ENCODE measurements at places on chromosomes 4 and X.

- no peaks in the 10 kb centered on the region for H3K27me3 ChIP-seq
- DNase-seq: no peak
- no peaks in the 10 kb centered on the region for H3K4me1 ChIP-seq
- no peak overlapping the region for H3K4me3 ChIP-seq
Measured at GRCh38 chr4:107212565-107212964, 176.5 kb upstream of the DKK2 start.

DNA sequence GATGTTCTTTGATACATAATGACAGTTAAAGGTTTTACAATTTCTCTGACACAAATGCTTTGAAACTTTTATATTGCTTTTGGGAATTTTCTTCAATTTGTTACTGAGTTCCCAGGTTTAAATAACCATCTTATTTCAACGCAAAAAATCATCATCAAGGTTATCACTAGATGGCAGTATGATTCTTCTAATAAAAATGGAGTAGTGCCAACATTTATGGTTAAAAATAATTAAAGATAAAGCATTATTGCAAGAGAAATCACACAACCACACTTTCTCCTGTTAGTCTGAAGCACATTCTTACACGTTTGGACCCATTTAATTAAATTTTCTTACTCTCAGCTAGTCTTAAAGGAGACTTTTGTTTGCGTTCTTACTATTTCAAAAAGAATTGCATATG lies 611.3 kb upstream of the CPXCR1 start:
- H3K4me3 ChIP-seq: no peak overlapping the region
- DNase-seq: no peak
- no peak overlapping the region for H3K27ac ChIP-seq
- H3K4me1 ChIP-seq: no peaks in the 10 kb centered on the region

DNA sequence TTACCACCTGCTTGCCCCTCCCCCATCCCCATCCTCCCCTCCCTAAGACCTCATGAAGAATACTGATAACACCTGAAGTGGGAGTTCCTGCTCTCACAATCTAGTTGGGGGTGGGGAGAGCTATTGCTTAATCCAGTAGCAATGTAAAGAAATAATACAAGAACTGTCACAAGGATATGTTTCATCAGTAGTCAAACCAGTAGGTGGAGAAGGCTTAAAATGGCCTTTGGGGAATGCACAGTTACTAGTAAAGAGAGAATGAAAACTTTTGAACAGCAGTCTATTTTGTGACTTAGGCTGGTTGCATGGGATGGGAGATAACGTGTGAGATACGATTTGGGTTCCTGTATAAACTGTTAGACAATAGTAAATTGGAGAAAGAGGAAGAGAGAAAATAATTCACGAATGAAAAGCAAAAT lies 6.0 kb downstream of the GALNT7 start:
- peaks cover 41% of the 10 kb centered on the region for H3K4me1 ChIP-seq
- H3K4me3 ChIP-seq: no peak overlapping the region
- no peaks in the 10 kb centered on the region for H3K36me3 ChIP-seq

DNA sequence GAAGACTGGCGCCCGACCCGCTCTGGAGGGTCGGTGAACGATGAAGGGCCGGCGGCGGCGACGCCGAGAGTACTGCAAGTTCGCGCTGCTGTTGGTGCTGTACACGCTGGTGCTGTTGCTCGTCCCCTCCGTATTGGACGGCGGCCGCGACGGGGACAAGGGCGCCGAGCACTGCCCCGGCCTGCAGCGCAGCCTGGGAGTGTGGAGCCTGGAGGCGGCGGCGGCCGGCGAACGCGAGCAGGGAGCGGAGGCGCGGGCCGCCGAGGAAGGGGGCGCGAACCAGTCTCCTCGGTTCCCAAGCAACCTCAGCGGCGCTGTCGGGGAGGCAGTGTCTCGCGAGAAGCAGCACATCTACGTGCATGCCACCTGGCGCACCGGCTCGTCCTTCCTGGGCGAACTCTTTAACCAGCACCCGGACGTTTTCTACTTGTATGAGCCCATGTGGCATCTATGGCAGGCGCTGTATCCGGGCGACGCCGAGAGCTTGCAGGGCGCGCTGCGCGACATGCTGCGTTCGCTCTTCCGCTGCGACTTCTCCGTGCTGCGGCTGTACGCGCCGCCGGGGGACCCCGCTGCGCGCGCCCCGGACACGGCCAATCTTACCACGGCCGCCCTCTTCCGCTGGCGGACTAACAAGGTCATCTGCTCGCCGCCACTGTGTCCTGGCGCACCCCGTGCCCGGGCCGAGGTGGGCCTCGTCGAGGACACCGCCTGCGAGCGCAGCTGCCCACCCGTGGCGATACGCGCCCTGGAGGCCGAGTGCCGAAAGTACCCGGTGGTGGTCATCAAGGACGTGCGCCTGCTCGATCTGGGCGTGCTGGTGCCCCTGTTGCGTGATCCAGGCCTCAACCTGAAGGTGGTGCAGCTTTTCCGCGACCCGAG lies 568 bp downstream of the CHST7 start:
- H3K27ac ChIP-seq: no peak overlapping the region
- peak; percentile 75 for DNase-seq
- peaks cover 3% of the 10 kb centered on the region for H3K27me3 ChIP-seq

DNA sequence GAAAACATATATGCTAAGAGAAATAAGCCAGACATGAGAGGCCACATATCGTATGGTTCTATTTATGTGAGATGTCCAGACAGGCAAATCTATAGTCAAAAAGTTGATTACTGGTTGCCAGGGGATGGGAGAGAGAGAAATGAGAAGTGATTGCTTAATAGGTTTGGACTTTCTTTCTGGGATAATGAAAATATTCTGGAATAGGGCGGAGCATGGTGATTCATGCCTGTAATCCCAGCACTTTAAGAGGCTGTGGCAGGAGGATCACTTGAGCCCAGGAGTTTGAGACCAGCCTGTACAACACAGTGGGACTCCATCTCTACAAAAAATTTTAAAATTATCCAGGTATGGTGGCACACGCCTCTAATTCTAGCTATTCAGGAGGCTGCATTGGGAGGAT lies 22.4 kb downstream of the RBM47 start:
- DNase-seq: no peak
- H3K27ac ChIP-seq: no peak overlapping the region
- no peaks in the 10 kb centered on the region for H3K4me1 ChIP-seq
- H3K4me3 ChIP-seq: no peak overlapping the region
- peaks cover 9% of the 10 kb centered on the region for H3K27me3 ChIP-seq
- no peaks in the 10 kb centered on the region for H3K36me3 ChIP-seq

- H3K4me1 ChIP-seq: no peaks in the 10 kb centered on the region
- no peak overlapping the region for H3K4me3 ChIP-seq
- H3K36me3 ChIP-seq: no peaks in the 10 kb centered on the region
Measured at GRCh38 chrX:7362111-7362510, 214.2 kb upstream of the PUDP start.

DNA sequence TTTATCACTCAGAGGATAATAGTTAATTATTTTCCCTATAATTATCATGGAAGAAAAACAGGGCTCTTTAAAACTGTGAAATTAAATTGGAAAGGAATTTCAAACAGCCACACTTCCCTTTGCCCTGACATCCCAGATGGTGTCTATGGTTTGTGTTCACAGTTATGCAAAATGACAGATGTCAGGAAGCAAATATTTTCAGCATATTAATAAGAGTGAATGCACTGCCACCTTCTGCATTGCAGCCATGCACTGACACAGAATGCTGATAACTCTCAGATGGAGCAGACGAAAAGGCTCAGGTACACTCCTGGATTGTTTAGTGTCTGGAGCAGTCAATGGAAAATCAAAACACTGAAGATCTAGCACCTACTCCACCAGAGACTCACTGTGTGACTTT lies 57.6 kb downstream of the RWDD4 start:
- no peak overlapping the region for H3K4me3 ChIP-seq
- H3K4me1 ChIP-seq: no peaks in the 10 kb centered on the region

- H3K36me3 ChIP-seq: peaks cover 45% of the 10 kb centered on the region
- H3K27me3 ChIP-seq: no peaks in the 10 kb centered on the region
- peaks cover 23% of the 10 kb centered on the region for H3K4me1 ChIP-seq
- DNase-seq: peak; percentile 18
- H3K4me3 ChIP-seq: no peak overlapping the region
- peak overlapping the region; percentile 79 for H3K27ac ChIP-seq
Measured at GRCh38 chr4:184668511-184669114, 19.1 kb downstream of the PRIMPOL start.

- no peak overlapping the region for H3K27ac ChIP-seq
- no peak for DNase-seq
- peaks cover 3% of the 10 kb centered on the region for H3K36me3 ChIP-seq
- H3K27me3 ChIP-seq: no peaks in the 10 kb centered on the region
- H3K4me1 ChIP-seq: peaks cover 73% of the 10 kb centered on the region
Measured at GRCh38 chr4:2869659-2870058, 26.0 kb downstream of the ADD1 start.

- H3K27me3 ChIP-seq: no peaks in the 10 kb centered on the region
- no peaks in the 10 kb centered on the region for H3K36me3 ChIP-seq
- H3K4me1 ChIP-seq: no peaks in the 10 kb centered on the region
- no peak overlapping the region for H3K27ac ChIP-seq
Measured at GRCh38 chr4:170270628-170271027, 180.9 kb upstream of the AADAT start.

GRCh38 chr4:89674876-89675459 lies 162.0 kb downstream of the SNCA start:
- no peak overlapping the region for H3K4me3 ChIP-seq
- DNase-seq: no peak
- no peaks in the 10 kb centered on the region for H3K36me3 ChIP-seq
- H3K27me3 ChIP-seq: peaks cover 8% of the 10 kb centered on the region

- peak; percentile 53 for DNase-seq
- H3K27me3 ChIP-seq: peaks cover 53% of the 10 kb centered on the region
- peaks cover 13% of the 10 kb centered on the region for H3K4me1 ChIP-seq
- no peak overlapping the region for H3K27ac ChIP-seq
- no peaks in the 10 kb centered on the region for H3K36me3 ChIP-seq
- peak overlapping the region; percentile 61 for H3K4me3 ChIP-seq
Measured at GRCh38 chr4:182448281-182449151, 205.3 kb downstream of the TENM3 start.

- H3K4me1 ChIP-seq: peaks cover 23% of the 10 kb centered on the region
- H3K27me3 ChIP-seq: no peaks in the 10 kb centered on the region
- peak overlapping the region; percentile 99 for H3K4me3 ChIP-seq
- peaks cover 86% of the 10 kb centered on the region for H3K36me3 ChIP-seq
- H3K27ac ChIP-seq: peak overlapping the region; percentile 99
- DNase-seq: no peak
Measured at GRCh38 chr4:40200875-40201801, 4.3 kb downstream of the RHOH start.

DNA sequence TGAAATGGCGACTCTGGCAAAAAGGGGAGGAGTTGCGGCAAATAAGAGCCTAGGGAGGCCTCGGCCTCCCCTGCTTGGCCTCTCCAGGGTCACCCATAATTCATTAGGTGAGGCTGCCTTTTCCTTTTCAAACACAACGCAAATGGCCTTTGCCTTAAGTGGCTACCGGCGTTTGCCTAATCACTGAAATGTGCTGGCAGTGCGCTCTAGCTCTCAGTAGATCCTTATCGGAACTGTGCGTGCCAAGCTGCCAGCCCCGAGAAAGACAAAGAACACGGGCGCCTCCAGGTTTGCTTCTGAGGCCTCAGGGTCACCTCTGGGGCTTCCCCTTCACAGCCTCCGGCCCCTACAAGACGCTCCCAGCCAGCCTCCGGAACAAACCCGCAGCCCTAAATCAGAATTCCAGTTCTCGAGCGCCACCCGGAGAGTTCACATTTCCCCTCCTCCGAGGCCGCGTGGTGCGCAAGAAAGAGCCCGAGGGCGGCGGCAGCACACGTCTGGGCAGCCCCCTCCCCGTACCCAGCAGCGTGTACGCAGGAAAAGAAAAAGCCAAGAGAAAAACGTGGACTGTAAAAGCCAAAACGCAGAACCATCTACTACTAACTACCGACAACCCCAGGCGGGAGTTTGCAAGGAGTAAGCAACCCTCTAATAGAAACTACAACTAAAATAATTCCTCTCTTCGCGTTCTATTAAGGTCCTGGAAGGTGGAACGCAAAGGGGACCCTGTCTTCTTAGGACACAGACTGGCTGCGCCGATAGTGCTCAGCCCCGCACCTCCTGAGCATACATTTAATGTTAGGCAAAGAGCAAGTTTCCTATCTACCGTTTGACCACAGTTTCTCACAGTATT lies 76.5 kb upstream of the BCOR start:
- peak overlapping the region; percentile 85 for H3K4me3 ChIP-seq
- H3K27me3 ChIP-seq: no peaks in the 10 kb centered on the region
- peak; percentile 86 for DNase-seq
- H3K27ac ChIP-seq: peak overlapping the region; percentile 97

DNA sequence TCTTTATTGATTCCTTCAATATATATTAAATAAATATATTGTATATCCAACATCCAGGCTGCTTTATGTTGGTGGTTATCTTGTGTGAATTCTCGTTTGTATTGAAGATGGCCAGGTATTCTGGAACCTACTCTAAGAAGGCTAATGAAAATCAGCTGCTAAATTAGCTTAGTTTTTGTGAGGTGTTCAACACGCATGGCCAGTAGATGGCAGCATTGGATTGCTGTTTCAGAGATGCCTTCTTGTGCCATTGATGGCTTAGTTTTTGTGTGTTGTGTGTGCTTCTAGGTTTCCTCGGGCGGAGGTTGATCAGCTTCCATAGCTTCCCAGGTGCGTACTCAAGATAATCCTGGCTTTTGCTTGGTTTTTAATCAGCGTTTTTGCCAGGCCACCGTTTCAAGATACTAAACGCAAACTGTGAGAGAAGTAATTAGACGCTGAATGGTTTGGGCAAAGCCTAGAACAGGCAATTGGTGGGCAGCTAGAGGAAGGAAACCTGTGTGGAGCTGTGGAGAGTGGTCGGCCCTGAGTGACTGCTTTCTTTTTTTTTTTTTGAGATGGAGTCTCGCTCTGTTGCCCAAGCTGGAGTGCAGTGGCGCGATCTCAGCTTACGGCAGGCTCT lies 15.1 kb downstream of the NOCT start:
- H3K27me3 ChIP-seq: no peaks in the 10 kb centered on the region
- DNase-seq: peak; percentile 84
- H3K27ac ChIP-seq: no peak overlapping the region
- peaks cover 11% of the 10 kb centered on the region for H3K36me3 ChIP-seq
- H3K4me1 ChIP-seq: peaks cover 12% of the 10 kb centered on the region
- no peak overlapping the region for H3K4me3 ChIP-seq

GRCh38 chr4:24794480-24794879 lies 893 bp upstream of the SOD3 start:
- no peaks in the 10 kb centered on the region for H3K4me1 ChIP-seq
- no peak for DNase-seq
- peaks cover 20% of the 10 kb centered on the region for H3K27me3 ChIP-seq

DNA sequence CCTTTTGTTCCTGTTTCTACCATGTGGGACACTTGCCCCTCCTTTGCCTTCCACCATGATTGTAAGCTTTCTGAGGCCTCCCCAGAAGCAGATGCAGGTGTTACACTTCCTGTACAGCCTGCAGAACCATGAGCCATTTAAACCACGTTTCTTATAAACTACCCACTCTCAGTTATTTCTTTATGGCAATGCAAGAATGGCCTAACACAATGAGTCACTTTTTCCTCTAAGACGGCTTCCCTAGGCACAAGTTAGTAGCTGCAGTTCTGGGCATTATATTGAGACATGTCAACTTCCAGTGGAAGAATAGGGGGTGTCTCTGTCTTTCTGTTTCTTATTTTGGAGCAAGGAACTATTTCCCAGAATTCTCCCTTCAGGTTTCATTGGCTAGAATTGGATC lies 32.9 kb upstream of the DIPK2B start:
- no peak overlapping the region for H3K4me3 ChIP-seq
- H3K27ac ChIP-seq: no peak overlapping the region
- no peaks in the 10 kb centered on the region for H3K36me3 ChIP-seq
- H3K27me3 ChIP-seq: no peaks in the 10 kb centered on the region

All from activated CD8-positive, alpha-beta T cell treated with anti-CD3 and anti-CD28 coated beads for 36 hours (primary cell).